ENCODE measurements at places on chromosomes 13 and 19.

DNA sequence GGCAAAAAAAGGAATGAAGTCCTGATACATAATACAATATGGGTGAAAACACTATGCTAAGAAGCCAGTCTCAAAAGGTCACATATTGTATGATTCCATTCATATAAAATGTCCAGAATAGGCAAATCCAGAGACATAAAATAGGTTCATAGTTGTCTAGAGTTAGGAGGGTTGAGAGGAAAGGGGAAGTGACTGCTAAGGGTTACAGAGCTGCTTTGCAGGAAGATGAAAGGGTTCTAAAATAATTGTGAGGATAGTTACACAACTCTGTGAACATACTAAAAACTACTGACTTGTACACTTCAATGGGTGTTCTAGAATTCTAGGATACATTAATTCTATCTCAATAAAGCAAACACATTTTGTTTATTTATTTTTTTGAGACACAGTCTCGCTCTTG is 25.7 kb downstream of the CAB39L start:
- DNase-seq, result no peak

- no peak for DNase-seq
Observed at GRCh38 chr19:10566658-10567410, 1.0 kb upstream of the KRI1 start.

DNA sequence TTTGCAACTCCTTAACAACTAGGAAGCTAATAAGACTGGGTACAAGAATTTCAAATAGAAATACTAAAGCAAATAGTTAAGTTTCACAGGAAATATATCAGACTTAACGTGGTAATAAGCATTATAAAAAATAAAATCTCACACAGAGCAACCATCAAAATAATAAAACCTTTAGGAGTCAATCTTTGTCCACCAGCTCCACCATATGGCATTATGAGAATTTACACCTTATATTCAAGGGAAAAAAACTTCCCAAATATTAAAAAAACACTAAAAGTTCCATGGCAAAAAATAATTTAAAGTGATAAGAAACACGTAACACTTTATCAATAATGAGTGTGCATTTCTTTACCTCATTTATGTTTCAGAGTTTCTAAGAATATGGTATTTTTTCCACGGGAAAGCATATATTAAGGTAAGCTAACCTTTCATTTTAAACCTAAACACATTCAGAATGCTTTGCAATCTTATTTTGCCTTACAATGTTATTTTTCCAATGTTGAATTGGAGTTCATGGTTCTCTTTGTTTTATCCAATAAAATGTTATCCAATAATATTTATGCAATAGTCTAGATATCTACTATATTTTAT is 423.2 kb upstream of the SGCG start:
- peak; percentile 37 for DNase-seq

DNA sequence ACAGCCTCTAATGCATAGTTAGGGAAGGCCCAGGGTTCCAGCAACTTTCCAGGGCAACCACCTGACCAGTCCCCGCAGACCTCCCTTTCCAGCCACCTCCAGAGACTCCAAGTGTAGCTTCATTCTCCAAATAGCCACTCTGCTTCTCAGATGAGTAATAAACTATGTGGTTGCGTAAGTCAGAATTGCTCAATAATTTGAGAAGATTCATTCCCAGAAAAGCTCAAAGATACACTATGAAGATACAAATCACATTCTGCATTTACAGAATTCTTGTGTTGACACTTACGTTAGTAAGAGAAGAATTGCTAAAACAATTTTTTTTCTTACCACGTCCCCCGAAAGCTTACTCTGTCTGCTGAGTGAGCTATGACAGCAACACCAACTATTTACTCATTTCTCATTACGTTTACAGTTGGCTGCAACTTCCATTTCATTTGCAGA is 8.2 kb upstream of the LATS2 start:
- DNase-seq, result no peak

DNA sequence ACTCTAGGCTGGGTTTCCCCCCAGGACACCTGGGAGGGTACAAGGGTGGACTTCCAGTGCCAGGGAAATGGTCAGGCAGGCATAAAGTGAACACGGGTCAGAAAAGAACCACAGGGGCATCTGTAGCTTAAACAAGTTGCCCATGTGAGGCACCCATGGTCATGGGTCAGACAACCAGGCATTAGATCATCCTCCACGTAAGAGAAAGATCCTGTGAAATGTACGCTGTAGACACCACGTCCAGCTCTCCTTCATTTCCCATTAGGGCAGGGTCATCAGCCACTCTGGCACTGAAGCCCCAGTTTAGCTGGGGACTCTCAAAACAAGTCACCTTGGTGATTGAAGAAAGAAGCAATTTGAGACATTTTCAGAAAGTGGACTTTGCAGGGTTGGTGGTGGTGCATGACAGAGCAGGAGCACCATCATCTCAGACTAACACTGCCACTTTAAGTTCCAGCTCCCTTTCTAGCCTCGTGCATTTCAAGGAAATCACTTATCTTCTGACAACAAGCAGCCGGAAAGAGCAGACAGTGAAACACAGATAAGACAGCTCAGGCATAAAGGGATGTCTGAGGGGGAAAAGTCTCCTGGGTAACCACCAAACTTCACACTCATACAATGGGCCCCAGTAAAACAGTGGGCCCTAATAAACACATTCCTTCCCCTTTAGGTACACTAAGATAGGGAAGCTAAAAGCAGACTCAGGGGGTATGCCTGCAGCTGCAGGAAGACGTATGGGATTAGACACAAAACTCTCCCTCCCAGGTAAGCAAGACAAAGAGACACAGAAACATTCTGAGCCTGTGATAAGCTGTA is 16.1 kb upstream of the SIGLEC6 start:
- DNase-seq, result no peak

DNA sequence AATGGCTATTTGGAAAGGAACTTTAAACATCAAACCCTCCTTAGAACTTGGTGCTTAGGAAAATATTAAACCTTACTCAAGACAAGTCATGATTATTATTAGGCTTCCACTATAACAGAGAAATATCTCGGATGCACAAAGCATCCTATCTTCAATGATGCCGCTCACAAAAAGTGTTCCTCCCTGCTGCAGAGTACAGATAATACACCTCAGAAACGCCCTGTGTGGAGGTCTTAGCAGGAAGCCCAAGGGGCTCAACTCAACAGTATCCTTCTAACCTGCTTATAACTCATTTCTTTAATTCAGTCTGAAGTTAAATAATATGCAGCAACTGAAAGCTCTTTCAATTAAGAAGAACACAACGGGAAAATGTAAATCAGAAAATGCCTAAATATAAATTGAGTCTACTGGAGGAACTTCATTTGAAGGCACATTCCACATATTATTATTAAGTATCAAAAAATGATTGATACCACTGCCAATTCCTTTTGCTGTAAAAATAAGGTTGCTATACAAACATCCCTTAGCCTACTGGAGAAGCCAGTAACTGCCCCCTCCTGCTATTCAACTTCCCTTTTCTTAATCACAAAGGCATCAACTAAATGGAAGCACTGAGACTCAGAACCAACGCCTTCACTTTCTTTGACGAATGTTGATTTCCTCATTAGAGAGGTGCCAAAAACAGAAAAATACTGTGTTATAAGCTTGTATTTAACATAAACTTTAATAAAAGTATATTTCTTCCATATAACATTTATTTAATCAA is 12.0 kb downstream of the ELF1 start:
- no peak for DNase-seq

- no peak for DNase-seq
Observed at GRCh38 chr19:44525721-44526430, 3.6 kb downstream of the CEACAM20 start.

GRCh38 chr13:111166882-111167675 is 52.0 kb downstream of the ARHGEF7 start:
- no peak for DNase-seq

DNA sequence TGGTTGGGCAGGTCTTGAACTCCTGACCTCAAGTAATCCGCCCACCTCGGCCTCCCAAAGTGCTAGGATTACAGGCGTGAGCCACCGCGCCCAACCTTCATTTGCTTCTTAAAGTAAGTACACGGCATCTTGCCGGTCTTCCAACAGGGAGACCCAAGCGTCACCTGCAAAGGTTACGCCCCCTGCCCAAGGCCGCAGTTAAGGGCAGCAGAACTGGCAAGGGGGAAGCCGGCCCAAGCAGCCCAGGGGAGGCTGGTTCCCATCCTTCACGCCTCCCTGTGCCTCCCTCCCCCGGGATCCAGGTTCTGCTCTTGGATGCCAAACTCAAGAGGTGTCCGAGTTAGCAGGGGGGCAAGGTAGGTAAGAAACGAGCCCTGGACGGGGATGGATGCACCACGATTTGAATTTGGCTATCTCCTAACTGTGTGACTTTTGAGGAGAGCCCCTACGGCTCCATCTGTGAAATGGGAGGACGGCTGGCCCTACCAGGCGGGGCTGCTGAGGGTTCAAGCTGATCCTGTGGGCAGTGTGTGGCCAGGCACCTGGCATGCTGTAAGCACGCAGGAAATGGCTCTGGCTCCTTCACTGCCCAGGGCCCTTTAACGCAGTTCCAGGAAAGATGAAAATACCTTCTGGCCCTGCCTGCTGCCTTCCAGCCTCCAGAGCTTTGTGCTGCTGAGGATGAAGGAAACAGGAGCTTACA is 9.0 kb downstream of the RFX1 start:
- DNase-seq, result no peak

- DNase-seq, result no peak
Observed at GRCh38 chr13:43786472-43786765, 353 bp downstream of the ENOX1 start.

GRCh38 chr13:100855151-100855550 is 180.6 kb upstream of the TMTC4 start:
- no peak for DNase-seq

DNA sequence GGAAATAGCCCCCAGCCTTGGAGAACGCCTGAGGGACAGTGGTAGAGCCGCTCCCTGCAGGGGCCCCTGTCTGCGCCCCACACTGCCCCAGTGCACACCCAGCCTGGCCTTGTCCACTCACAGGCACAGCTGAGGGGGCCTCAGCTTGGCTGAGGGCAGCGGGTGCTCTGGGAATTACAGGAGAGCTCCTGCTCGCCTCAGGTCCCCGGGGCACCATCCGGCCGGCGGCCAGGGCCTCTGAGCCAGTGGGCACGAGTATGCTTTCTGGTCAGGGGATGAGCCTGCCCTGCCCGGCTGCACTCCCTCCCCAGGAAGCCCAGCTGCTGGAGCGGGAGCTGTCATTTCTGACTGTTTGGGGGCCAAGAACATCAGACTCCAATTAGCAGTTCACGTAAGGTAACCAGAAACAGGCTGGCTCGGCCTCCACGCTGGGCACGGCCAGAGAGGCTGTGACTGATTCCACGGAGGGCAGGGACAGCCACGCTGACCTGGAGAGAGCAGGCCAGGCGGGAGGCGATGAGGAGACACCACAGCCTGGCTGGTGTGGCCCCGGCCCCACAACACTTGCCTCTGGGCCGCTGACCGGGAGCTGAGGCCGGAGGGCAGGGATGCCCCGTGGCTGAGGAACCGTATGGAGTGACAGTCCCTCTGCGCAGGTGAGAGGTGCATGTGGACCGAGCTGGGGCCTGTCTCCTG is 15.4 kb downstream of the CEBPG start:
- DNase-seq, result no peak

- no peak for DNase-seq
Observed at GRCh38 chr13:59501004-59501403, 662.7 kb downstream of the DIAPH3 start.

- DNase-seq, result no peak
Observed at GRCh38 chr19:30171795-30172612, 200.2 kb upstream of the ZNF536 start.

DNA sequence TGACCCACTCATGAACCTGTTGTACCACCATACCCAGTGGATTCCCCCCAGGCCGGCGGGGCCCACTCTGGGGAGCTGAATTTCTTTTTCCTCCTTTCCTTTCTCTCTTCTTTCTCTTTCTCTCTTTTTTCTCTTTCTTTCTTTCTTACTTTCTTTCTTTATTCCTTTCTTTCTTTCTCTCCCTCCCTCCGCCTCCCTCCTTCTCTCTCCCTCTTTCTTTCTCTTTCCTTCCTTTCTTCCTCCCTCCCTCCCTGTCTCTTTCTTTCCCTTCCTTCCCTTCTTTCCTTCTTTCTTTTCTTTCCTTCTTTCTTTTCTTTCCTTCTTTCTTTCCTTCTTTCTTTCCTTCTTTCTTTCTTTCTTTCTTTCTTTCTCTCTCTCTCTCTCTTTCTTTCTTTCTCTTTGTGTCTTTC is 327.7 kb downstream of the ZNF536 start:
- DNase-seq, result no peak

DNA sequence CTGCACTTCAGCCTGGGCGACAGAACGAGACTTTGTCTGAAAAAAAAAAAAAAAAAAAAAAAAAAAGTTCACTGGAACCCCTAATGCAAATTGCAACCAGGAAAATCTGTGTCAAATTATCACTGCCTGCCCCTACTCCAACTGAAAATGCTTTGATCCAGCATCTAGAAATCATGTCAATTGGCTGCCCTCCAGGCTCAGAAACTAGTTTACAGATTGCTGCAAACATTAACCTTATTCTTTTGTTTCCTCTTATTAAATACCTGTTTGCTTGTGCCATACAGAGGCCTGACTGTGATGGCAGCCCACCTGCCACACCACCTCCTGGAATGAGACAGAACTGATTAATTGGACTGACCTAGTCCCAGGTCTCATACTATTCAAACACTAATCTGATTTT is 18.6 kb upstream of the AKT2 start:
- DNase-seq, result no peak

GRCh38 chr19:28574212-28574611 is 638.7 kb downstream of the UQCRFS1 start:
- DNase-seq, result no peak

DNA sequence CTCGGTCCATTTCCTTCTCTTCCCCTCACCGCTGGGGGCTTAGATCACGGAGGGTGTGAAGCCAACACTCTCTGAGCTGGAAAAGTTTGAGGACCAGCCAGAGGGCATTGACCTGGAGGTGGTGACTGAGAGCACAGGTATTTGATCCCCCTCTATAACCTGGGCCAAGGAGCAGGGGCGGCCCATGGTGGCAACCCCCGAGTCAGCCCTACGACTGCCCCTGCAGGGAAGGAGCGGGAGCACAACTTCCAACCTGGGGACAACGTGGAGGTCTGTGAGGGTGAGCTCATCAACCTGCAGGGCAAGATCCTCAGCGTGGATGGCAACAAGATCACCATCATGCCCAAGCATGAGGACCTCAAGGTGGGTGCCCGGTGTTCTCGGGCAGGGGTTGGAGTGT is 11.6 kb upstream of the TIMM50 start:
- no peak for DNase-seq

DNA sequence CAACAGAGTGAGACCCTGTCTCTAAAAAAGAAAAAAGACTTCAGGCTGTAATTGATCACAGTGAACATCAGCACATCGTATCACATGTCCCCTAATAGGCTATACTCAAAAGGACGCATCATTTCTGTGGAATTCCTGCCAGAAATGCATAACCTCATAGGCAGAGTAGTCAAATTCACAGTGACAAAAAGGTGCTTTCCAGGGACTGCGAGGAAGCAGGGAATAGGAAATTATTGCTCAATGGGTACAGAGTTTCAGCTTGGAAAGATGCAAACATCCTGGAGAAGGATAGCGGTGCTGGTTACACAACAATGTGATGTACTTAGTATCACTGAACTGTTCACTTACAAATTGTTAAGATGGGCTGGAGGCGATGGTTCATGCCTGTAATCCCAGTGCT is 41.1 kb upstream of the MRI1 start:
- DNase-seq, result no peak

All from NCI-H748 treated with DMSO at 0.1 percent for 48 hours (cell line).